Body of pancreas (tissue), 4 donors: ENCODE measurements at places on chromosomes 4 and X. TPM values are rescaled to one million over a fixed set of nuclear protein-coding genes. Genes with fewer than 3 reads are reported as not detected.

The TEX13C gene
- not detected for total RNA-seq

The NPY1R gene
- 14.0 TPM for total RNA-seq

GRCh38 chr4:90824266-90825150, 697.3 kb downstream of the CCSER1 start:
- no peak for DNase-seq

DNA sequence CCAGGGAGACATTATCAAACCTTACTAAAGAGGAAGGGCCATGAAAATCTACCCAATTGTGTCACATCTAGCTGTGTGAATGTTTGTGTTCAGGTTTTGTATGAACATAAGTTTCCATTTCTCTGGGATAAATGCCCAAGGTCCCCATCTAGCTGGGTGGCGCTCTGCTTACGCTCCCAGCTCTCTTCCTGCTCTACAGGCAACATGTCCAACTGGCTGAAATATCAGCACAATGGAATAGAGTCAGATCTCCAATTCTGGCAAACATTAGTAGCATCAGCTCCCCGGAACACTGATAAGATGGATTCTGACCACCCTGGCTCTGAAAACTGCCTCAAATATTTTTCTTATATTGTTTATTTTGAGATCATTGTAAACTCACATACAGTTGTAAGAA, 74.8 kb downstream of the IRF2 start:
- no peak for DNase-seq

DNA sequence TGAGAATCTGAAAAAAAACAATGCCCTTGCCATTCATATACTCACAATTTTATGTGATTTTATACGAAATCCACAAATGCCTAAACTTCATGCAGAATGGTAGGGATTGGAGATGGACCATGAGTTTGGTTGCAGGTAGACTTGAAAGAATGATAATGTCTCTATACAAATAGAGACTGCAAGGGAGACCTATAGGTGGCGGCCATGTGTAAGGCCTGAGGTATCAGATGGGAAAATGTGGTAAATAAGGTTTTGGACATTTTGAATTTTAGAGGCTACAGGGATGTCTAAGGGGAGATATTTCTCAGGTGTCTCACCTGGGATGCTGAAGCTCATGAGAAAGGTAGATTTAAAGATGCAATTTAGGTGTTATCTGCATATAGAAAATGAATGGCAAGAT, 78.0 kb downstream of the GABRB1 start:
- no peak for DNase-seq

- no peak for DNase-seq
These were observed 44.7 kb downstream of the USO1 start for GRCh38 chr4:75769036-75769435.

DNA sequence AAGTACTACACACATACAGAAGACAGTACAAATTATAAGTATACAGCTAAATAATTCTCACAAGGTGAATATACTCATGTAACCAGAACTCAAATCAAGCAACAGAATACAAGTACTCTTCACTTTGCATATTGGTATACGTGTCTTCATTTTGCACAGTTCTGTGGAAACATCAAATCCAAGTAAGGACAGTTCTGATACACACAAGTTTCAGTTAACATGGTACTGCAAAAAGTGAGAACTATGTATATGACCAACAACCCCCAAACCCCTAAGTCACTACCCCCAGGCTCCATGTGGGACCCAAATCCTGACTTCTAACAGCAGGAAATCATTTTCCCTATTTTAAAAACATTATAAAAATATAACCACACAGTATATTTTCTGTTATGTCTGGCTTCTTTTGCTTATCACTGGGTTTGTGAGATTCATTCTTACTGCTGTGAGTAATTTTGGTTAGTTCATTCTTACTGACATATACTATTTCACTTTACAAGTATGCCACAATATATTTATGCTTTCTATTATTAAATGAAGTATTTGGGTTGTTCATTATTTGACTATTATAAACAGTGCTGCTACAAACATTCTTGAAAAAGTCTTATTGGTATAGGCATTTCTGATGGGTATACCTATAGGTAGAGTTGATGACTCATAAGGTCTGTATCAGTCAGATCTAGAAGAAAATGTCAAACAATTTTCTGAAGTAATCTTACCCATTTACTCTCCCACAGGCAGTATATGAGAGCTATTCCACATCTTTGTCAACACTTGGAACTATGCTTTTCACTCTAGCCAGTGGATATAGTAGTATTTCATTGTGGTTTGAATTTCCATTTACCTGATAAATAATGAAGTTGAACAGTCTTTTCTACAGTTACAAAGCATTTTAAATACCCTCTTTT, 47.0 kb downstream of the SCLT1 start:
- no peak for DNase-seq

DNA sequence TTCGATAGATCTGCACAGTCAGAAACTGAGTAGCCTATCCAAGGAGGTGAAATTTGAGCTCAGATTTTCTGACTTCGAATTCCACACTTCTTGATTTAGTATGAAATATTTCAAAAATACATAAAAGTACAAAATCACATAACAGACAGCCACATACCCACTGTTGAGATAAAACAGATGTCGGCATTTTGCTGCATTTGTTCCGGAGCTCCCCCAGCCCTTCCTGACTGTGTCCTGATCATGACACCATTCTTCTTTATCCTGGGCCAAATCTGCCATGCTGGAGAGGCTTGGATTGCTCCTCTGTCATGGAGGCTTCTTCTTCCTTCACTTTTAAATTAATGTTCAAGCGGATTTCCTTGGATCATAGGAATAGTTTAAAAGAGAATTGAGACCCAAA, 124.2 kb upstream of the RBPJ start:
- DNase-seq = no peak

DNA sequence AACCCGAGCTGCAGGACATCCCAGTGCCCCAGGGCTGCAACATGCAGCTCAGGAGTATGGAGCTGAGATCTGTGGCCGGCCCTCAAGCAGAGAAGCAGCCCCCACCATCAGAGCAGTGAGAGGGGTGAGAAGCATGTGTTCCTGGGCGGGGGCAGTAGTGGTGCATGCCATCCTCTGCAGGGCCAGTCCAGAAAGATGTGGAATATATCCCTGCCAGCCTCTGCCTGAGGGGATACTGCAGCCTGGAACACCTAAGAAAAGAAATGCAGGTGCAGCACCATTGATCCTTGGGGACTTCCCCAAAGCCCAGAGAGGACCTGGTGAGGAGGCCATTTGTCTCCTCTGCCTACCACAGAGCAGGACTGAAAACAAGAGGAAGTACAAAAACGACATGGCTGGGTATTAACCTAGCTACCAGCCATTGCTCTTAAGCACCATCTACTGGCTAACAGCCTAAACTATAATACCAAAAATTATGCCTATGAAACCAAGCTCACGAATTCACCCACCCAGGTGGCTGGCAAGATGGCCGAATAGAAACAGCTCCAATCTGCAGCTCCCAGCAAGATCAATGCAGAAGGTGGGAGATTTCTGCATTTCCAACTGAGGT, 158.8 kb downstream of the ADGRA3 start:
- no peak for DNase-seq

DNA sequence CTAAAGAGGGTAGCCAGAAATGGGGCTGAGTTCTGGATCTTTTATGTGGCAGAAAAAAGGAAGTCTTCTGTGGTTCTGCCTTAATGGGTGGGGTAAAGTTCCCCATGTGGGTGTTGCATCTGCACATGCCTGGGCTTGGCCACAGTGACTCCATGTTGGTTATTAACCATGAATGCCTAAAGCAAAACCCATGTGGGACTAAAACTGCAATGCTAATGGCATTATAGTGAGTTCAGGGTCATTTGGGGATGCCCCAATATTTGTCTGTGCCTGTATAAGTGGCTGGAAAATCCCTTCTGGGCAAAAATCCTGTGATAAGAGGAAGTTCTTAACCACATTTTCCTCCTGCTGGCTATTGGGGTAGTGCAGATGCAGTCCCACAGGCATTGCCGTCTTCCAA, 857.4 kb downstream of the FAT4 start:
- DNase-seq = no peak

GRCh38 chrX:68748030-68748429, 80.8 kb upstream of the EFNB1 start:
- DNase-seq = no peak

GRCh38 chr4:95108883-95109421, 351.2 kb downstream of the BMPR1B start:
- no peak for DNase-seq

- no peak for DNase-seq
These were observed 83.6 kb upstream of the GUCY1A1 start for GRCh38 chr4:155582971-155583437.
